ENCODE measurements at places on chromosomes 13 and 19.

GRCh38 chr19:39563408-39563807, 23.4 kb upstream of the EID2 start:
- DNase-seq: no peak

GRCh38 chr13:109231888-109232287, 554.5 kb downstream of the IRS2 start:
- DNase-seq: no peak

- DNase-seq: no peak
These were observed 21.7 kb downstream of the LILRB4 start for GRCh38 chr19:54684527-54684926.

GRCh38 chr13:48158290-48158689, 63.4 kb upstream of the MED4 start:
- DNase-seq: no peak

GRCh38 chr13:80586356-80586755, 245.4 kb upstream of the SPRY2 start:
- no peak for DNase-seq

DNA sequence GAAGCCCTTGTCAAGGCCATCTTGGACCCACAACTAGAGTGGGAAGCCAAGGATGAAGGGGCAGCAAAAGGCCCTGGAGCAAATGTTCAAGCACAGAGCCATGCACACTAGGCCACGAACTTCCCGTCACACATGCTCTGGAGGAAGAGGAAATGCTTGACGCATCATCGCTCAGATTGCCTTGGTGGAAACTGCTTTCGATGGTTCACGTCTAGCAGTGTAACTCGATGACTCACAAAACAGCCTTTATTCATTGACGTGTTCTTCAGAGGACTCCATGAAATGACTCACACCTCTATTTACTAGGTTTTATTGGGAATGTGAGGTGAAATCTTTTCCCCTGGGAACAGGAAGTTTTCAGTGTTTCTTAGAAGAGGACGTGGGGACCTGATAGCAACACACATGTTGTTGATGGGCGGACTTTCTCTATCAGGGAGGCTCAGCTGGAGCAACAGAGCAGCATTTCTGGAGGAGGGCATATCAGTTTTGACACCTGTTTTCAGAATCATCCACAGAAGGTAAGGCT, 79.8 kb upstream of the FLT1 start:
- peak; percentile 17 for DNase-seq

DNA sequence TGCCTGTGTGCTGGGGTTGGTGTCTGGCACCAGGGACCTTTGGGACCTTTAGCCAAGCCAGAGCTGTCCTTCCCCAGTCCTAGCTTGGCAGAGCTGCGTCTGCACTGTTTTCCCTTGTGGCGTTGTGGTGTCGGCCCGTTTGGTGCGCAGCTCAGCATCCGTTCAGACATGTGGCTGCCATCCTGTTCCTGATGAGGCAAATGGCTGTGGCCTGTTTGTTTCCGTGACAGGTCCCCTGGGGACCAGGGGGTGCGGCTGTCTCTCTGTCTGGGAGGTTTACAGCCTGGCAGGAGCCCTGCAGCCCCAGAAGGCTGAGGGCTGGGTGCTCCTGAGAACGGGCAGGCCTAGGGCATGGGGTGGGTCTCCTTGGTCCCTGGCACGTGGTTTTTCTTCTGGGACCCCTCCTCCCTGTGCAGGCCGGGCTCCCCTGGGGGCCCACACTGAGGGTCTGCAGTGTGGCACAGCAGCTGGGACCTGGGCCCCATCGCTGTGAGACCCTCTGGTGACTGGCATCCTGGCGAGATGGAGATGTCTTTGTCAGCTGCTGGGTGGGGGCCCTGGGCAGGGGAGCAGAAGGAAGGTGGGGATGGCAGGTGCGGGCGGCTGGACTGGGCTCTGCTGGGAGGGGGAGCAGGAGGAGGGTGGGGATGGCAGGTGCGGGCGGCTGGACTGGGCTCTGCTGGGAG, 4.0 kb downstream of the SPPL2B start:
- no peak for DNase-seq

DNA sequence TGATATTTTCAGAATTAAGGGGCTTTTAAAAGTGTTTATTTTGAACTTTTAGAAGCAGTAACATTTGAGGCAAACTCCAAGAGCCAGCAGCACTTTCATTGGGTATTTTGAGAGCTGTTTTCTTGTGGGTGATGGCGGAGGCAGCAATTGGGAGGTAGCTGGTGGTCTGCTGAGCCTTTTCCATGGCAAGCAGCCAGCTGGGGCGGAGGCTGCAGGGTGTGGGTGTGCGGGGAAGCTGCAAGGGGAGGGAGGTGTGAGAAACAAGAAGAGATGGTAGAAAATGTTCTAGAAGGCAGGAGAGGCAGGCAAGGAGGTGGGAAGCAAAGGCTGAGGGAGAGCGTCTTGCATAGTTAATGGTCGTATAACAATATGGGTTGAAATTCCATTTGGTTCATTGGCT, 223.4 kb upstream of the HTR2A start:
- no peak for DNase-seq

- no peak for DNase-seq
These were observed 31.2 kb downstream of the DHRS12 start for GRCh38 chr13:51772781-51773180.

DNA sequence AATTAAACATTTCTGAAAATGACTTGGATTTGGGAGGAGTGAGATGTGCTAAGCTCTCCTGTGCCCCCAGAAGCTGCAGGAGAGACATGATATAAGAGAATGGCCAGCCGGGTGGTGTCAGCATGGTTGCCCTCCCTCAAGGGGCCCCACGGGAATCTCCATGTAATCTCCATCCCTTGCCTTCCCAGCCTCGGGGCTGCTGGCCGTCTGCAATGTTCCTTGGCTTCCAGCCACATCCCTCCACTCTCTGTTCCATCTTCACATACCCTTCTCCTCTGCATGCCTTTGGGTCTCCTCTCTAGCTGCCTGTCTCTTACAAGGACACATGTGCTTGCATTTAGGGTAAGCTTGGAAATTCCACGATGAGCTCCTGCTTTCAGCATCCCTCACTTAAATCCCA, 172.0 kb downstream of the TSHZ3 start:
- no peak for DNase-seq

- no peak for DNase-seq
These were observed 8.3 kb downstream of the TMEM143 start for GRCh38 chr19:48355365-48355954.

- DNase-seq: no peak
These were observed 93.3 kb upstream of the SLC15A1 start for GRCh38 chr13:98845742-98846141.

GRCh38 chr13:21458813-21459701, at the start of gene ZDHHC20:
TSS of gene ZDHHC20 (minus strand) at chr13:21459303. CDS start at chr13:21459171, 132 bp downstream.
- DNase-seq: peak; percentile 83

- DNase-seq: peak; percentile 78
These were observed 49.9 kb downstream of the AP1M1 start for GRCh38 chr19:16247353-16248182.

DNA sequence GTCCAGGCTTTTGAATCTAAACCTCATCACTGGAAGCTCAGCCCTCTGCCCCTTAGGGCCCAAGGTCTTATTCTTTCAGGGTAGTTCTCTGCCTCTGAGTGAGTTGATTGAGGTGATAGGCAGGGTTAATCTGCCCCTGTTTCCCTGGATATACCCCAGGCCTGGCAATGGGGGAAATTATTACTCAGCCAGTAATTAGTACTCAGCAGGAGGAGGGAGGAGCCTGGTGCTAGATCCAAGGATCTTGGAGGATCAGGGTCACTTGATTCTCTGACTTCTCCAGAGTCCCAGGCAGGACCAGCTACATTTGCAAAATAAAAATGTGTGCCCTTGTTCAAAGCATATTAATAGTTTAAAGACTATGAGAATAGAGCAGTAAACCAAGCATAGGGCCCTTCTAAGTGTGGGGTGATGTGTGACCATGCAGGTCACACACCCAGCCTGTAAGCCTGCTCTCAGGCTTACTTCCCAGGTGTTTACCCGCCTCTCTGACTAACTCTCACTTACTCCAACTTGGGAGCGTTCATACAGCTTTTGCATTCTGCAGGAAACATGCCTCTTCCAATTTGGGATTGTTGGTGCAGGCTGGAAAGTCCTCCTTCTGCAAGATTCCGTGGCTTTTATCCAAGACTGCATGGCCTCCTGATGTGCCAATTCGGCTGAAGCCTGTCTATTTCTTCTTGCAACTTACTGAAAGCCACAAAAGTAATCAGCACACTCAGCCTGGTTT, 7.9 kb upstream of the STK24 start:
- no peak for DNase-seq

DNA sequence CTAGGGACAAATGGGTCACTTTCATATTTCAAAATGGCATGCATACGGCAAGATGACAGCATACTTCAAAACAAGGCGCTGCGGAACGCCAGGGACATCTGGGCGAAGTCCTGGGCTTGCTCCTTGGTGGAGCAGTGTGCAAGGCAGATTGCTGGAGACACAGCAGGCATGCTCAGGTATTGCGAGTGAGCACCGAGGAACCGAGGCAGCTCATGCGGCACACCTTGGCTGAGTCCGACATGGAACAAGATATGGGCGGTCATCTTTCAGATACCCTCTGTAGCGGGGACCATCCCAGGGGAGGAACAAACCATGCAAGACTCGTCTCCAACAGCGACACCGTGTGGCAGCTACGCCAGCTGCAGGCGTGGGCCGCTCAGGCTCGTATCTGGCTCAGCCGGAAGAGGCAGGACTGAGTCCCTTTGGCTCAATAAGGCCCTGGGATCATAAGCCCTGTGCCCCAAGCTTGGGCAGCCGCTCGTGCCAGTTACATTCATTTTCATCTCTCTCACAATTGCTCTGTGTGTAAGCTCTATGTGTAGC, 112.4 kb downstream of the NUFIP1 start:
- no peak for DNase-seq

- no peak for DNase-seq
These were observed 22.0 kb upstream of the UBAC2 start for GRCh38 chr13:99178636-99179035.

- peak; percentile 11 for DNase-seq
These were observed at the start of gene MCF2L for GRCh38 chr13:112968910-112969691. TSS of gene MCF2L (plus strand) at chr13:112969214. CDS start at chr13:112969380, 166 bp downstream.

DNA sequence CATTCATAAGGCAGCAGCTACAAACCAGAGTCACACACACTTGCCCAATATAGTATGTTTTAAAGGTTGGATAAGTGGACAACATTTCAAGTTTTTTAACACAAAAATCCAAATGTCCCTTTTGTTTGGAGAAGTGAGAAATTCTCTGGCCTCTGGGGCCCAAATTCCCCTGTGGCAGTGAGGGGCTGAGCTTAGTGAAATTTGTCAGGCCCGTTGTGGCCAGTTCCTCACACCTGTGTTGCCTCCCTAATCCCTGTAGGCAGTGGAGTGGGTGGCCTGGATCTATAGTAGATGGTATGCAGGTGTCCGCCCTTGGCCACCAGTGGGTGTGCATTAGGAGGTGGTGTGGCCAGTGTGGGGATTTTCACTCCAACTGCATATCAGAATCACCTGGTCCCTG, 6.7 kb downstream of the WDR62 start:
- DNase-seq: no peak

GRCh38 chr13:78197231-78197630, 278.6 kb upstream of the EDNRB start:
- no peak for DNase-seq

DNA sequence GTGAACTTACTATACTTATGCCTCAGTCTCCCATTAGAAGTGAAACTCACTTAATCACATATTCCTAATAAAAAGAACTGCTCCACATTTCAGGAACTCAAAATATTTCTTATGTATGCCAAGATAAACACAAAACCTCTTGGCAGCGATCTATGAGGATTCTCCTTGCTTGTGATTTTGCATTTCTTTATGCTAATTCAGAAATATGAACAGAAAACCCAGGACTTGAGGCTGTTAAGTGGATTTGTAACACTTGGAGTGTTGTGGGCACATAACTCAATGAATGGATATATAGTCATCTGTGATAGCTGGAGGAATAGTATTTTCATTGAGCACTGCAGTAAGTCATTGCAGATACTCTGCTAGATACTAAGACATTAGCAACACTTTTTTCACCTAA, 5.6 kb upstream of the KATNAL1 start:
- no peak for DNase-seq

GRCh38 chr13:99797691-99798090, 173.9 kb downstream of the ZIC5 start:
- no peak for DNase-seq

- no peak for DNase-seq
These were observed 242.6 kb upstream of the RFC3 start for GRCh38 chr13:33575378-33575777.

GRCh38 chr19:46349311-46349993, 2.6 kb downstream of the PPP5C start:
- no peak for DNase-seq

GRCh38 chr19:55581823-55582223, 1.2 kb upstream of the ZNF579 start:
- no peak for DNase-seq

DNA sequence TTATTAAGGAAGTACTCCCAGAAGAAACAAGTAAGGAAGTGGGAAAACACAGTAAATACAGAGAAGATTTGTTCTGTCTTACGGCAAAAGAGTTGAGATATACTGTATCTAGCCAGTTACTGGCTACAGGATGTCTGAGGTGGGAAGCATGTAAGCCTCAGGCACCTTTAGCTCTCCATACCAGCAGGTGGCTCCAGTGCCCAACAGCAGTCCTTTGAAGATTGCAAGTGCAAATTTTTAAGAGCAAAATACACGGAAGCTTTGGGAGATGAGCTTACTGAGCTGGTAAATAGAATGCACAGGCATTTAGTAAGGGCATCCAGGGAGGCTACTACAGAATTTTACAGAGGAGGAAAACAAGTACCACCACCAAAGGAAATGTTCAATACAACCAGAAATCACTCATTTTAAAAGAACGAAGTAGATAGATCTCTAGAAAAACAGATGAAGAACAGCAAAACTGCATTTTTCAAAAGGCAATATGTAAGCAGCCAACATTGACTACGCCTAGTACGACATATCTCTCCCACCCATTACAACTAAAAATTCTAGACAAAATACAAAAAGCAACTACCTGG, 57.9 kb upstream of the VSTM2B start:
- DNase-seq: no peak

DNA sequence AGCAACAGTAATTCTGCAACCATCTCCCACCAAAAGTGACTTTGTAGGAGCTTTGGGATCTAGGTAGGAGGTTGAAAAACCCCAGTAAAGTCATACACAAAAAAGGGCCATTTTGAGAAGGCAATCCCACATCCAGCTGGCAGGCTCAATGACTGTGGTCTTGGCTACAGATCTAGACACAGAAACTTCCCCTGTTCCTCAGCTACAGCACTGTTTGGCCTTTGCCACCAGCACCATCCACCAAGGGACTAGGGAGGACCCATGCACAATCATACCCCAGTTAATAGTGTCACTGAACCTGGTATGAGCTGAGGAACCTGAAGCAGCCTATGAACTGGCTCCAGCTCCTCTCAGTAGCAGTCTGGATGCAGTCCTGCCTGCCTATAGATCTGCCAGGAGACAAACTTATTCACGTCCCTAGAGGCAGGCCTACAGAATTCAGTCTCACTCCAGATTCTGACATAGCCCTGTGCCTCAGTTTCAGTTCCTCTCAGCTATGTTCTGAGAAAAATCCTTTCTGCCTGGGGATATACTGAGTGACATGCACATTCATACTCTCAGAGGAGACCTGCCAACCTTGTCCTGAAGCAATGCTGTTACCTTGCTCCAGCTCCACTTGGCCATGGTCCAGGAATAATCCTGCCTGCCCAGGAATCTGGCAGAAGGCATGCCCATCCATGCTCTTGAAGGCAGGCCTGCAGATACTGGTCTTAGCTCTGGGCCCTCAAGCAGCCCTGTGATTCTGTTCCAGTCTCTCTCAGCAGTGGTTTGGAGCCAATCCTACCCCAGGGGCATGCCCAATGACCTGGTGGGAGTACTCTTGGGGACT, 2048.3 kb upstream of the PCDH20 start:
- no peak for DNase-seq

GRCh38 chr19:4660181-4660791, 9.9 kb downstream of the MYDGF start:
- DNase-seq: no peak

- DNase-seq: no peak
These were observed 274.1 kb upstream of the EDNRB start for GRCh38 chr13:78192716-78193115.

All from activated CD4-positive, alpha-beta T cell treated with anti-CD3 and anti-CD28 coated beads, Interleukin-2, amount 50 U/mL, for 24 hours (primary cell).